ENCODE measurements at places on chromosomes 3 and 15.

DNA sequence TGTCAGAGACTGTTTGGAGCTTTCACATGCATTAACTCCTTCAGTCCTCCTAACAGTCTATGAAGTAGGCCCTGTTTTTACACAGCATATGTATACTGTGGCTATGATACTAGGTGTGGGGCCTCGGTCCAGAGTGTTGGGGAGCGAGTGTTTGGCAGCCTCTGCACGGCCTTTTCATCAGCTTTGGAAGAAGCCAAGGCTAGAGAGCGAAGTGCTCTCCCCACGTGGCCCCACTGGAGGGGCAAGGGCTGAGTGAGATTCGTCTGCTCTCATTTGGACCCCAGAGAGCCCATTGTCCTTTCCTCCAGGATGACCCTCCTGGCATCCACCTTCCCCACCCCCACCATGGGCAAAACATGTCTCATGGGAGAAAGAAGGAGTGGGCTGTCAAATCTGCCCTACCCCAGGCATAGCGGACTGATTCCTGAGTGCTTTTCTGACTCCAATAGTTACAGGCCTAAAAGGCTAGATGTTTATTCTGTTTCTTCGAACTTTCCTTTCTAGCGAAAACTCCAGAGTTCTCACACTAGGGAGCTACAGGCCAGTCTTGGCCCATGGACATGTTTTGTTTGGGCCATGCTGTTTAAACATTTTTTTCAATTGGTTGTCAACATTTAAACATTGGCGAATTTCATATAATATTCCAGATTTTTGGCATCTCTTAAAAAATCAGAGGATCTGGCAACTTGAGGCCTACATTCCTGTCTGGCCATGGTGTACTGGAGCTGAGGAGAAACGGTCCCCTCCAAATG, 76.0 kb downstream of the EEFSEC start:
- no peak for DNase-seq

- DNase-seq = no peak
These were observed 53.4 kb downstream of the FEM1B start for GRCh38 chr15:68330901-68331300.

GRCh38 chr3:115660646-115661337, 37.5 kb downstream of the GAP43 start:
- no peak for DNase-seq

GRCh38 chr3:16484216-16484615, 29.3 kb downstream of the RFTN1 start:
- peak; percentile 98 for DNase-seq

GRCh38 chr3:57681691-57682090, 11.2 kb downstream of the DENND6A start:
- DNase-seq = no peak

DNA sequence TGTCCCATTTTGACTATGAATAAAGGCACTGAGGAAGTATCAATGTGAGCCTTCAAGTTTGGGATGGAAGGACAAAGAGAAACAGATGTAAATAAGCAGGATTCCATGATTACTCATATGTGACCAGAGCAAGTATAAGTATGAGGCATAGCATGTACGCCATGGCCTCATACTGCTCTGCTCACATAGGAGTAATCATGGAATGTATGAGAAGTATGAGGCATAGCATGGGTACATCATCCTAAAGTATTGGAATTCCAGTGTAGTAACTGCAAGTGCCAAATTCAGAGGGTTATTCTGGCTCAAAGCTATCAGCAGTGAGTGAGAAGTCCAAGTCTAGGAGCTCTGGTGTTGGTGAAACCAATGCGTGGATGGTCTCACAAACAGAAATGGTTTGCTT, 81.2 kb upstream of the WDR72 start:
- no peak for DNase-seq

- DNase-seq = peak; percentile 33
These were observed 48.5 kb downstream of the THBS1 start for GRCh38 chr15:39629371-39629770.

GRCh38 chr3:126309861-126310655, 47.1 kb downstream of the KLF15 start:
- no peak for DNase-seq

GRCh38 chr3:61381745-61382392, 130.6 kb upstream of the FHIT start:
- DNase-seq = peak; percentile 33

GRCh38 chr3:113659101-113659541, 37.3 kb downstream of the USF3 start:
- DNase-seq = no peak

DNA sequence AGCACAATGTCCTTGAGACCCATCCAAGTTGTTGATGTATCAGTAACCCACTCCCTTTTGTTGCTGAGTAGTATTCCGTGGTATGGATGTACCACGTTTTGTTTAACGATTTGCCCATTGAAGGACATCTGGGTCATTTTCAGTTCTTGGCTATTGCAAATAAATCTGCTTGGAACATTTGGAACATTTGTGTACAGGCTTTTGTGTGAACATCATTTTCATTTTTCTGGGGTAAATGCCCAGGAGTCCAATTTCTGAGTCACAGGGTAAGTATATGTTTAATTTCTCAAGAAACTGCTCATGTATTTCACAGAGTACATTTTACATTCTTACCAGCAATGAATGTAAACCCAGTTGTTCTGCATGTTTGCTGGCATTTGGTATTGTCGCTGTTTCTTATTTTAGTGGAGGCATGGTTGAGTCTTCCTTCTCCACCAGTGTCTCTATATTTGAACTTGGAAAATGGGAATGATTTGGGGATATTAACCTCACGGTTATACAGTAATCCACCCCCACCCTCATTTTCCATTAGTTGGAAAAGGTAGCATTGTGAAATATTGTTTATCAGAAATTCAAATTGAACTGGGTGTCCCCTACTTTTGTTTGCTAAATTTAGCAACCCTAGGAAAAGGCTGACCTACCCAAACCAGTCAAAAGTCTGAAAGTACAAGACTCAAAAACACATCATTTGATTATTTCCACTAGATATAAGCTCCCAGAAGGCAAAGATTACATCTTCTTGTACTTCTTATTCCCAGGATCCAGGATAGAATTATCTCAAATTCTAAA, 30.8 kb downstream of the POMGNT2 start:
- DNase-seq = no peak

- DNase-seq = no peak
These were observed 34.7 kb downstream of the NTRK3 start for GRCh38 chr15:88221836-88222235.

- DNase-seq = peak; percentile 71
These were observed 294.7 kb upstream of the CCDC54 start for GRCh38 chr3:107082527-107082926.

DNA sequence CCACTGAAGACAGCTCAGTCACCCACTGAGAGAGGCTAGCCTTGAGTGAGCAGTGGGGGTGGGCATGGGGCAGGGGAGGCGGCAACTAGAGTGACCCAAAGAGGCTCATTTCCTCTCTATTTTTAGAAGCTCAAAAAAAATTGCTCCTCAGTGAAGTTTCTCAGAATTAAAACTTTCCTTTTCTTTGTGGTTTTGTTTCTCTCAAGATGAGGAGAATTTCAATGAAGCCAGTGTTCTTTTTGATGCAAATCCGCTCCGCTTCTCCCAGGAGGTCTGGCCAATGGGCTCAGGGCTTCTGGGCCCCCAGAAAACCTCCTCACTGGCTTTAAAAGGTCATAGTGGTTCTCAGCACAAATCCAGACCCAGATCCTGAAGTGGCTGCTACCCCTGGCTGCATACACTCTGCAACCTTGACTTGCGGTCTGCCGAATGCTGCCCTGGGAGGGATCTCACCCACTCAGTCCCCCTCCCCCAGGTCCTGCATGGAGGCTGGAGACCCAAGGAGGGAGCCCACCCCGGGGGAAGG, at the start of gene ACSBG1:
ACSBG1 (minus strand) TSS at position 51 of the 526 bp plus-strand sequence. CDS start 64 bp downstream, outside the sequence.
- DNase-seq = no peak
